Esophagus mucosa (tissue), 1 donor: ENCODE measurements at places on chromosomes 4 and X.
A peak's percentile ranks its signal among the peaks of the same experiment; 100 is the strongest.

DNA sequence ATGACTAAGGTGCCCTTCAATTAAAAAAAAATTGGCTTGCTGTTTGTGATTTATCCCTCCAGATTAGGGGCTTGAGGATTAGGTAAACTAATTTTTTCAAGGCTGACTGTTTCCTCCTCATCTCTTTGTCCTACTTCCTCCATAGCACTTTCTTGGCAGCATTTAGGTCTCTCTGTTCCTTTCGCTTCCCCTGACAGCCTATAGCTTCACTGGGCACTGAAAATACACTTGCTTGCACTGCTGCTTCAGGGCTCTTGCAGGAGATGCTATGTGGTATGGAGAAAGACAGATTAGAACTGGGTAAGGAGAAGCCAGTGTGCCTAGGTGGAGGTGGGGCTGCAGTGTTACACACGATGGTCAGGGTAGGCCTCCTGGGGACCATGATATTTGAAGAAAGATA, 112.3 kb upstream of the SFRP2 start:
- no peak for ATAC-seq

- no peak for ATAC-seq
These were observed 172.7 kb downstream of the GPAT3 start for GRCh38 chr4:83708500-83709175.

- no peak for ATAC-seq
These were observed 79.4 kb downstream of the FAM193A start for GRCh38 chr4:2615821-2616220.

- no peak for ATAC-seq
These were observed 359.1 kb downstream of the DACH2 start for GRCh38 chrX:86507331-86507730.

GRCh38 chr4:170336238-170336775, 246.6 kb upstream of the AADAT start:
- no peak for ATAC-seq

GRCh38 chrX:73964579-73964978, 339.4 kb upstream of the ZCCHC13 start:
- no peak for ATAC-seq

DNA sequence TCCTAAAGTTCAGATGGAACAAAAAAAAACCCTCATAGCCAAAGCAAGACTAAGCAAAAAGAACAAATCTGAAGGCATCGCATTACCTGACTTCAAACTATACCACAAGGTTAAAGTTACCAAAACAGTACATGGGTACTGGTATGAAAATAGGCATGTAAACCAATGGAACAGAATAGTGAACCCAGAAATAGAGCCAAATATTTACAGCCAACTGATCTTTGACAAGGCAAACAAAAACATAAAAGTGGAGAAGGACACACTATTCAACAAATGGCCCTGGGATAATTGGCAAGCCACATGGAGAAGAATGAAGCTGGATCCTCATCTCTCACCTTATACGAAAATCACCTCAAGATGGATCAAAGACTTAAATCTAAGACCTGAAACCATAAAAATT, 44.2 kb upstream of the TMEM192 start:
- ATAC-seq = no peak

GRCh38 chr4:138226351-138226750, 15.8 kb downstream of the SLC7A11 start:
- ATAC-seq = no peak

DNA sequence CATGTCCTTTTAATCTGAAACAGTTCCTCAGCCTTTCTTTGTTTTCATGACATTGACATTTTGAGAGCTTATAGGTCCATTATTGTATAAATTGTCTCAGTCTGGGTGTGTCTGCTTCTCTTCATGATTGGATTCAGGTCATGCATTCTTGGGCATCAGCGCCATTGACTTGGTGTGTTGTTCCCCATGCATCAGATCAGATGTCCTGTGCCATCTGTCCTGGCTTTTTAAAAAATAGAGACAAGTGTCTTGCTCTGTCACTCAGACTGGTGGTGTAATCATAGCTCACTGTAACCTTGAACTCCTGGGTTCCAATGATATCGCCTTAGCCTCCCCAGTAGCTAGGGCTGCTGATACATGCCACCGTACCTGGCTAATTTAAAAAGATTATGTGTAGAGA, 55.7 kb downstream of the TBC1D14 start:
- ATAC-seq = no peak

GRCh38 chrX:133389975-133390374, 25.3 kb downstream of the GPC4 start:
- no peak for ATAC-seq

- ATAC-seq = peak; percentile 55
These were observed 22.1 kb upstream of the OPN1LW start for GRCh38 chrX:154121961-154122360.

- no peak for ATAC-seq
These were observed 208.2 kb downstream of the FAT4 start for GRCh38 chr4:125522992-125523391.

- ATAC-seq = no peak
These were observed 39.2 kb downstream of the ARHGAP24 start for GRCh38 chr4:85514117-85514516.

- ATAC-seq = peak; percentile 31
These were observed 246.6 kb downstream of the OPHN1 start for GRCh38 chrX:68186552-68187262.

DNA sequence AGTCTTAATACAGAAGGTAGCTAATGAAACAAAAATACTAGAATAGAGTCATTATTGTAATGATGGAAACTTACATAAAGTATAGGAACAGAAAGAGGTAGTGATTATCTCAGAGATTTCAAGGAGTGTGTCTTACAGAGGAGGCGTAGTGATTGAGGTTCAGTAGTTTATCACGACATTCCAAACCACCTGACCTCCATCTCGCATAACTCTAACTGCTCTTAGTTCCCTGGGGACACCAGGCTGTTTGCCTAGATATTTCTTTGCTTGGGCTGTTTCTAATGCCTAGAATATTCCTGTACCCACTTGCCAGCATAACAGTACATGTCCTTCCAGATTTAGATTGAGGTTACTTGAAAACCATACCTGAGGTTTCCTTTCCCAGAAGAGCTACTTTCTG, 29.1 kb downstream of the STAG2 start:
- no peak for ATAC-seq

DNA sequence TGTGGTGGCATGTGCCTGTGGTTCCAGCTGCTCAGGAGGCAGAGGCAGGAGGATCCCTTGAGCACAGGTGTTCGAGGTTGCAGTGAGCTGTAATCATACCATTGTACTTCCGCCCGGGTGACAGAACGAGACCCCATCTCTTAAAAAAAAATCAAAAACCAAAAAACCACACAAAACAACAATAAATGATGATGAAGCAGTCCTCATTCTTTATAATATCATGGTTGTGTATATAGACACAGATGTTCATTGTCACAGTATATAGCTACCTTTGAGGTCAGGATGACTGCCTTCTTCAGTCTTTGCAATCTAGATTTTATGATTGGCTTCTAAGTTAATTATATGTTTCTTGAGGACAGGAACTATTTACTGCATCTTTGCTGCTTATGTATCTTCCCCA, 37.0 kb downstream of the ZFX start:
- no peak for ATAC-seq

DNA sequence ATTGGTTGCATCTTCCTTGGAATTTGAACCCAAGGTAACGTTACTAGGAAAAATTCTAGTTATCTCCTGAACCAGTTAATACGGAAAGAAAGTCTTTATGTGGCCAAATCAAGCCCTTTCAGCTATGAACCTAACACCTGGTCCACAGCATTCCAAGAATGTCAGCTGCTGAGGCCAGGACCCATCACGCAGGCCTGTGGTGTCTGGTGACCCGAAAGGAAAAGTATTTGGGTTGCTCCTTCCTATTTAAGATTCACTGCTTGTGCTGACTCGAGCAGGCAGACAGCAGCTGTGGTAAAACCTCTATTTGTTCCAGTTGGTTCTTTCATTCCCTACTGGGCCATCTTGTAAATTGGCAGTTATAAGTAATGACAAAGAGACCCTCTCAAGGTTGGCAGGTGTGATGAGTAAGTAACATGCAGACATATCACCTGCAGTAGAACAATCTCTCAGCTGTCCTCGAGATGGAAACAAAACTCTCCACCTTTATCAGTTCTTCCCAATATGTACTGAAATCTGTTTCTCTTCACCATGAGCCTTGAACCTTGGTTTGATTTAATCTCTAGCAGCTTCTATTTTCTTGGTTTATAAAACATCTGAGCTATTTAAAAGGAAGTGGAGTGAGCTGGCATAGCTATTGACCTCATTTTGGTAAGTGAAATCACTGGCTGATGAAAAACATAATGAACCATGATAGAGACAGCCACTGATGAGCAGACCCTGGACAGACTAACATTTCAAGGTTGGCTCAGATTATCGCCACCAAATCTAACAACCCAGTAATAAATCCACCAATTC, 182.1 kb upstream of the SMIM31 start:
- no peak for ATAC-seq

- no peak for ATAC-seq
These were observed 36.0 kb upstream of the MGST2 start for GRCh38 chr4:139629436-139630125.

DNA sequence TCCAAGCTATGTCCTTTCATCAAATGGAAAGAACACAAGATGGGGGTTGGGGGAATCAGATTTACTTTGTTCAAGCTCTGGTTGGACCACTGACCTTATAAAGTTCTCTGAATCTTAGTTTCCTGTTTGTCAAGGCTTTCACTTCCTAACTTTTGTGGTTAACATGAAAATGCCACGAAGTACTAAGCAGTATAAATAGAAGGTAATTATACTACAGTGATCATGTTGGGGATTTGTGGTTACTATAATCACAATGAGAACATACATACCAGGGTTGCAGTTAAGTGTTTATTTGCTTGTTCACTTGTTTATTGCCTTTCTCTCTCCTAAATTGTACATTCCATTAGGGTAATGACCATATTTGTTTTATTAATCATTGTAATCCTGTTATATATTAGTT, 53.2 kb downstream of the SPRY1 start:
- ATAC-seq = no peak

GRCh38 chr4:89298788-89299152, 8.8 kb downstream of the GPRIN3 start:
- no peak for ATAC-seq

GRCh38 chr4:41613386-41613785, 75.4 kb downstream of the LIMCH1 start:
- no peak for ATAC-seq

DNA sequence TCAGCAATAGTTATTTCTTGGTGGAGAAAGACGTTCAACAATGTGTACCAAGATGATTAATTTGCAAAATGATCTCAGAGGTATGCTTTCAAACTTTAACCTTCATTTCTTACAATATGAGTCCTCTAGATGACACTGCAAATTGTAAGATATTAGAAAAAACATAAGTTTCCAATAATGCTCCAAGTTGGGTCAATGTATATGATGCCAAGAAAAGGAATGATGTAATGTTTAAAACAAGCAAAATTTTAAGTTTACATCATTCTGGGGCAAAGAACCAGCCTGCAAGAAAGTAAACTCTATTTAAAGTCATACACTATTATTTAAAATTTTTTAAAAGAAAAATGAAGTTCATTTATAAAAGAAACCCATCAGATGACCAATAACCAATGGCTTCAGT, 56.1 kb downstream of the PRSS12 start:
- ATAC-seq = no peak

DNA sequence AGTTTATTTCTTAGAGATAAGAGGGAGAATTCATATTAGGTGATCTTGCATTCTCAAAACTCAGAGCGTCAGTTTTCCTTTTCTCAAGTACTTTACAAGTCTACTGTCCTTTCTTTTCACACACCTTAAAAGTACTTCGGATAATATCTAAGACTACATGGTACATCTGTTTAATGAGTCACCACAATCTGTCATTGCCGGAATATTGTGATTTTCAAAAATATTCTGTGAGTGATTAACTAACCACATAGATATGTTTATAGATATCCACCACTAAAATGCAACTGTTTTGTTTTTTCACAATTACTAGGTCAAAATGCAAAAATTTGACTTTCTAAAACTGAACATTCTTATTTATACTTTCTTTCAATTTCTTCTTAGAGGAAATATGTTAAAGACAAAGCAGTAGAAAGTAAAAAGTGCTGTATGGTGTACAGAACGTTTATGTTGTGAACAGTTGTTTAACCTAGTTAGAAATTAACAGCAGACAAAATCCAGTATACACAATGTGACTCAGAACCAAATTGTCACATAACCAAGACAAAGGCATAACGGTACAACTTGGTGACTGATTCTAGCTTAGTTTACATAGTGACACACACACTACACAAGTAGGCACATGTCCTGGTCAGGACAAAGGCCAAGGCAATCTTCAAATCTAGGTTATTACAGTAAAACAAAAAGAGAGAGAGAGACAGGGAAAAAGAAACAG, 482.9 kb downstream of the NAF1 start:
- ATAC-seq = peak; percentile 86

- no peak for ATAC-seq
These were observed 18.7 kb downstream of the SHISA3 start for GRCh38 chr4:42416017-42416416.

GRCh38 chr4:152283801-152284470, 252.0 kb downstream of the FBXW7 start:
- no peak for ATAC-seq
